ENCODE measurements at places on chromosomes 2 and 18. TPM values are rescaled to one million over a fixed set of nuclear protein-coding genes. Genes with fewer than 3 reads are reported as not detected.
A peak's percentile ranks its signal among the peaks of the same experiment; 100 is the strongest.

DNA sequence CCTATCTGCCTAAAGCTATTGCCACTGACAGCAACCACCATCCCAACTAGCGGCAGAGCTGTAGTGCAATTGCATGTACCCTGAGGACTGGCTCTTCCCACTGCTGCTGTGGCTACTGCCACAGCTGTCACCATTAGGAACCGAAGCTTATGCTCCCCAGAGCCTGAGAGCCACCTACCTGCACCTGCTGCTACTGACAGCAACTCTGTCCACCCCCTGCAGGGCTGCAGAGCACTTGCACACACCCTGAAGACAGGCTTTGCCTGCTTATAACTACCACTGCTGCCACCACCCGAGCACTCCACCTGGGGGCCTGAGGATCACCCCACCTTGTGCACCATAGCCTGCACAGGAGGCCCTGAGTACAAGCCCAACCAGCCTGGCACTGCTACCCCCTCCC is 217.6 kb upstream of the FOSL2 start:
- no peak for DNase-seq

- no peak for DNase-seq
These were observed 64.3 kb downstream of the ACVR2A start for GRCh38 chr2:147909178-147909577.

GRCh38 chr18:48639772-48640432 is 101.1 kb downstream of the CTIF start:
- no peak for DNase-seq

- no peak for DNase-seq
These were observed 2.4 kb downstream of the EFHD1 start for GRCh38 chr2:232635820-232636219.

GRCh38 chr18:10895976-10896375 is 253.4 kb downstream of the PIEZO2 start:
- no peak for DNase-seq

GRCh38 chr2:98578231-98578630 is 30.1 kb downstream of the COA5 start:
- no peak for DNase-seq

GRCh38 chr18:63562284-63562683 is 20.1 kb downstream of the SERPINB12 start:
- DNase-seq = no peak

- no peak for DNase-seq
These were observed 87.2 kb downstream of the SMAD7 start for GRCh38 chr18:48863432-48864065.

- no peak for DNase-seq
These were observed 55.7 kb upstream of the MAPRE3 start for GRCh38 chr2:26914659-26915310.

DNA sequence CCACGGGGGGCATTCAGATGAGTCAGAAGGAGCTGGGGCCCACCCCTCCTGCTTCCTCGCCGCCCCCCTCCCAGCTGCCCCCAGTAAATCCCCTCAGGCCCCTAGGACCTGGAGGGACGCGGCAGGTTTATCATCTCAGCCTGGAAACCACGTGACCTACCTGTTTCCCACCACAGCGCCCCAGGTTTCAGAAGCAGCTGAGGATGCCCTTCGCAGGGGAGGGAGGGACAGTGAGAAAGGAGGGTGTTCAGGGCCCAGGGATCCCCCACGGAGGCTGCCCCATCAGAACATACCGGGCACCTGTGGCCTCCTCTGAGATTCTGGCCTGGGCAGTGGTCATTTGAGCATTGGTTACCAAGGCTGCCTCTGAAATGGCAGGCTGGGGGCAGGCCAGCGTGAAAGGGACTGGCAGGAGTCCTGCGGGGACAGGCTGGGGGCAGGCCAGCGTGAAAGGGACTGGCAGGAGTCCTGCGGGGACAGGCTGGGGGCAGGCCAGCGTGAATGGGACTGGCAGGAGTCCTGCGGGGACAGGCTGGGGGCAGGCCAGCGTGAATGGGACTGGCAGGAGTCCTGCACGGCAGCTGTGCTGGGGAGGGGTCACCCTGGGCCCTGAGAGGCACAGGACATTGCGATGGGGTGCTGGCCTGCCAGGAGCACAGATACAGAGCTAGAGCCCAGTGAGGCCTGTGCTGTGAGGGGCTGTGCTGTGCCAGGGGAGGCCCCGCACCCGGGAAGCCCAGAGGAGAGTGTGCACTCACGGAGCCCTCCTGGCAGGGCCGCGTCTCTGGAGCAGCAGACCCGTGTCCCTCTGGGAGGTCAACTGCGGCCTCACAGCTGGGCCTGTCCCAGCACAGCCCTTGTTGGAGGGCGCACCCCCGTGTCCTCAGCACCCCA is 1.6 kb downstream of the NEU4 start:
- no peak for DNase-seq

DNA sequence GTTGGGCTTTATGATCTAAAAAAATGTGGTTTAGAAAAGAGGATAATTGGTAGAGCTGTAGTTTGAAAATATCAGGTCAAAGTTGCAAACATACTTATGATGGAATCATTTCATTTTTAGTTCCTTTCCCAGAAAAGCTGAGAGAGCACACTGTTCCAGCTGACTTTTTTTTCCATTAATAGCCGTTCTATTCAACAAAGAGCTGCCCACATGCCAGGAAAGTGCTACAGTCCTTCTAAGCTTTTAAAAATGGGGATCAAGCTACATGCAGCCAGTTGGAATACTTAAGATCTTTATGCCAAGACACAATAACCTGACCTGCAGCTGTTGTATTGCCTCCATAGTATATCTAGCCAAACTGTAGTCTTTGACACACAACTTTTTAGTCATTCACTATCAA is 111.5 kb downstream of the GALNT3 start:
- no peak for DNase-seq

GRCh38 chr2:62143696-62144095 is 52.2 kb upstream of the B3GNT2 start:
- DNase-seq = no peak

GRCh38 chr2:38598991-38599295 is 3.8 kb downstream of the HNRNPLL start:
- no peak for DNase-seq

- DNase-seq = no peak
These were observed 18.7 kb downstream of the DPP10 start for GRCh38 chr2:114461116-114461515.

DNA sequence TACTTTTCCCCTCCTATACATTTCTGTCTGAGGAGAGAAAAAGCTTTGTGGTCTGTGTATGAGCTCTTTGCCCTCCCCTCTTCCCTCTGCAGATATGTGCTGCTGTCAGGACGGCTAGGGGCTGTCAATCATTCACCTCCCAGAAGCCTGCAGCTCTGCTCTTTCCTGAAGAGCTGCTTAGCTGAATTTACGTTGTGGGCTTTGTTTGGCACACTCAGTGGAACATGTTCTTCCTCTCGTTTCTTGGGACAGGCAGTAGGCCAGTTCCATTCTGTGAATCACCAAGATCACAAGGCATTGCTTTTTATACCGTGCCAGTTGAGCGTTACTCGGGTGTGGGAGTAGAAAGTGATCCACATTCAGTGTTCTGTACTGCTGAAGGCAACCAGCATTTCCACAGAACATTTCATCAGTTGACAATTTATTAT is 136.7 kb downstream of the LAMA3 start:
- DNase-seq = peak; percentile 49

DNA sequence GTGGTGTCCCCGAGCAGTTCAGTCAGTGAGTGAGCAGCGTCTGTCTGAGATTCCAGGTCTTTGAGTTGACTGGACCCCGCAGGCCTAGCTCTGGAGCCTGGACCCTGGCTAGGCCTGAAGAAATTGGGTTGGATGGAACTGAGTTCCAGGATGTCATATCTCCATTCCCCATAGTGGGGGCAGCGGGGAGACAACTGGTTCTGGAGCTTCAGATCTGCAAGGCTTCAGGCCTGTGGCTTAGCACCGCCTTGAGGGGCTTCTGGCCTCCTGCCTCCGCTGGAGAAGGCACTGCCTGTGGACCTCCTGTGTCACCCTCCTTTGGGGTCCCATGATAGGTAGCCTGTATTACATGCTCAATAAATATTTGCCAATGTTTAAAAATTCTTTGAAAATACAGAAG is 288.4 kb upstream of the ID2 start:
- DNase-seq = no peak

DNA sequence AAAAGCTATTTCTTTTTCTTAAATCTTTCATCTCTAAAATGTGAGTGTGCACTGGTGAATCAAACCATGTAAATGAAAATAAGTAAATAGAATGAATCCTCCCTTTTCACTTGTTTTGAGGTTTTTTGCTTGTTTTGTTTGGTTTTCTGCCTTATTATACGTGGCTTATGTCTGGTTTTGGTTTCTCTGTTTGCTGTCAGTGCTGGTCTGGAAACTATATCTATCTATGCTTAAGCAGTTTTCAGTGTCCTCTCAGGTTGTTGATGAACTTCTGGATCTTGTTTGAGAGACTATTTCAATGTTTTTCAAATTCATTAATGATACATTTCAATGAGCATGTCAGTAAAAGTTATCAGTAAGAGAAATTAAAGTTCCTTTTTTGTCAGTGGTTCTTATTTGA is 48.1 kb upstream of the TNFRSF11A start:
- DNase-seq = no peak

GRCh38 chr2:58072102-58072501 is 25.5 kb downstream of the VRK2 start:
- DNase-seq = no peak

GRCh38 chr2:1665761-1666505 is 78.4 kb downstream of the PXDN start:
- no peak for DNase-seq

DNA sequence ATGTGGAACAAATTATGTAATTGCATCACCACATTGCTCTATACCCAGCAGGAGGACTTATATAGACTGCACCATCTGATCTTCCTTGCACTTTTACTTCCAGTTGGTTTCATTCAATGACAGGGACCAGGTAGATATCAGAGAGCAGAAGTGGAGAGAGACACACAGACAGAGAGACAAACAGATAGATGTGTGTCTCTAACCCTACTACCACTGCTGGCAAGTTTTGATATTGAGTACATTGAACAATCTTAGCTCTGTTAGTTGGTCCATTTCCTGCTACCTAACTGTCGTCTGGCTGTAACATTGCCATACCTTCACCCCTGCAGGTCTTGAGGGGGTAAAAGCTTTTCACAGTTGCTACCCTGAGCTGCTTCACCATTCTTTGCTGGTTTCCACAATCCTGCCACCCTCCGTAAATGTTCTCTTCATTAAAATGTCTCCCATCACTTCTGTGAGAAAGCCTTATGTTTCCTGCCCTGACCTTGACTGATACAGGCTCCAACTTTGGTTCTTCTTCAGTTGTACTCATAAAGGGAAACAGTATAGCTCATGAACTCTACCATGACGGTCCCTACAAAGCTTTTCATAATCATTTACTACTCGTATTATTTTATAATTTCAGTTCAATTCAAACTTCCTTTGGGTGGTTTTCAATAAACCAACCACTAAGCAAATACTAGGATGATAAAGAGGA is 62.3 kb upstream of the ITGA4 start:
- DNase-seq = no peak

DNA sequence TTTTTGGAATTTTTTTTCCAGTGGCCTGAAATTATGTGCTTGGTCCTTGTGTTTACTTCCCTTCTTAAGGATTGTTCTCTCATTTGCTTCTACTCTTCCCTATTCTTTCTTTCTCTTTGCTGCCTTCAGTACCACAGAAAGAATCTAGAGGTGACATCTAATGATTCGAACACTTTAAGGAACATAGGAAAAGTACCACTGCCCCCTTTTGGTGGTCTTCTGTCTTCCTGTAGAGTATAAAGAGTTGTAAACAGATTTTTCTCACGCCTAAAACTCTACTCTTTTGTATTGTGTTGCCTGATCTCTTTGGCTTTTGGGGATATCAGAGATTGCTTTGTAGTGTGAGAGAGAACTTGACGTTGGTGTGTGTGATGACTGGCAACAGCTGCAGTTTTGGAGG is 7.0 kb upstream of the SCTR start:
- DNase-seq = no peak

- no peak for DNase-seq
These were observed 40.2 kb downstream of the CCDC74A start for GRCh38 chr2:131567891-131568290.

DNA sequence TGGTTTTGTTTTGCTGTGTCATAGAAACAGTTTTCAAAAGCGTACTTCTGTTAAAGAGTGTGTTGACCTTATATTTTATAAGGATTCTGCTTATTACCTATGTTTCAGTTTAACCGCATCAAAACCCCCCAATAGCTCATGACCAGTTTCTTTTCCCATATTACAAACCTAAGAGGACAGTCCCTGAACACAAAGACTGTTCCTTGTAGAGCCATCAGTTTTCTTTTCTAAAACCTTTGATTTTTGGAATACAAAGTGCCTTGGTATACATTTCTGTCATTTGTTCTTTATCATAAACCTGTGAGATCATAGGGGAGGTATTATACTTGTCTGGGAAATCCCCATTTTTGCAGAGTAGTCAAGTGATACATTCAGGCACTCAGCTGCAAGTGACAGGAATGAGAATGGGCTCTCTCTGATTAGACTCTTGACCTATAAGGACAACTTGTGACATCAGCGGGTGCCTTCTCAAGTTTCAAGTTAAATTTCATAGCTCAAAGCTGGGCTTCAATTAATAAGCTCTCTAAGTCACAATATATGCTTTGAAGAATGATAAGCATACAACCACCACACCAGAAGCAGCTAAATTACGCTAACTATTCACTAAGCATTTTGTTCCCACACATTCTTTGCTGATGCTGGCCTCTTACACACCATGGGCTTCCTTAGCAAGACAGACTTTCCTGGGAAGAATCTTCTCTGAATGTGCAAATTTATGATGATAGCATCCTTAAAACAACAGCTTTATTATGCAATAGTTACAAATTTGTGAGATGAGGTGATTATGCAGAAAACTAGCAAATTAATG is 97.5 kb upstream of the CD302 start:
- DNase-seq = no peak

DNA sequence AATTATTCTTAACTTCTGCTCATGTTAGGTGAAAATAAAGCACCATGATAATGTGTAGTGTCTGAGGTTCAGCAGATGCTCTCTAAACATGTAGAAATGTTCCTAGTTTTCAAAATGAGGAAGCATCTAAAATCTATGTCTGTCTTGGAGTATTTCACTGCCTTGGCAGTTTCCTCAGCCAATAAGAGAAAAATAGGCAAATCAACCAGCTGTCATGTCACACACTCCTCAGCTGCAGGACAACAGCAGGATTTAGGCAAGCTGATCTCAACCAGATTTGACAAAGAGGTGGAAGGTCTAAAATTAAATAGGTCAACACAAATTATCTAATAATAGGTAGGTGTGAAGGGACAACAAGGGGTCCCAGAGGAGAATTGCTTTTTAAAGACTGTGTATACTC is 164.1 kb upstream of the BOD1L2 start:
- no peak for DNase-seq

- DNase-seq = no peak
These were observed 31.2 kb upstream of the C1GALT1C1L start for GRCh38 chr2:43707255-43708015.

GRCh38 chr2:55519938-55520885 is 694 bp downstream of the CFAP36 start:
- DNase-seq = peak; percentile 23

- DNase-seq = no peak
These were observed 36.5 kb downstream of the AP1S3 start for GRCh38 chr2:223800908-223801307.

Gene MOCOS
- 25.7 TPM for total RNA-seq

Gene CPO
- 0.40 TPM for total RNA-seq

Gene RAD51AP2
- not detected for total RNA-seq

Gene TXNDC2
- not detected for total RNA-seq

Gene CFAP53
- total RNA-seq = 0.94 TPM

Gene GPR35
- 49.4 TPM for total RNA-seq

Gene CENPA
- 23.4 TPM for total RNA-seq

Gene OTOF
- not detected for total RNA-seq

Gene CERKL
- total RNA-seq = 1.1 TPM

Gene ACMSD
- not detected for total RNA-seq

Gene TNS1
- total RNA-seq = 2.3 TPM

Gene THUMPD2
- total RNA-seq = 13.4 TPM

Gene EVA1A
- total RNA-seq = not detected
